ENCODE measurements at places on chromosomes 12 and 14.

DNA sequence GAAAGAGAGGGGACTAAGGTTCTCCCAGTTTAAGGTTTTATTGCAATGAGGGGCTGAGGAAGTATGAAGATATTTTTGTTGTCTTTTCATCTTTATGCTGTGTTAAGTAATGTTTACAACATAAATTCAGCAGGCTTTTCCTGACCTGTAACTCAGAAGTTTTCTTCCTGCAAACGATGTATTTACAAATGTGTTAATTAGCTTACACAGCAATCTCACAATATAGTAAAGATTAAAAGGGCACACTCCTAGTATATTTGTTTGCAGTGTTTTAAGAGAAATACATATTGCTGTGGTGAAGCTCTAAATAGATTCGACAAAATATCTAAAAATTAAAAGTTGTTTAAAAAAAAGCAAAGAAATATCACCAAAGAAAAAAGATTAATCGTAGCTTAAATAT is 55.7 kb downstream of the OR11H12 start:
- no peak for DNase-seq

DNA sequence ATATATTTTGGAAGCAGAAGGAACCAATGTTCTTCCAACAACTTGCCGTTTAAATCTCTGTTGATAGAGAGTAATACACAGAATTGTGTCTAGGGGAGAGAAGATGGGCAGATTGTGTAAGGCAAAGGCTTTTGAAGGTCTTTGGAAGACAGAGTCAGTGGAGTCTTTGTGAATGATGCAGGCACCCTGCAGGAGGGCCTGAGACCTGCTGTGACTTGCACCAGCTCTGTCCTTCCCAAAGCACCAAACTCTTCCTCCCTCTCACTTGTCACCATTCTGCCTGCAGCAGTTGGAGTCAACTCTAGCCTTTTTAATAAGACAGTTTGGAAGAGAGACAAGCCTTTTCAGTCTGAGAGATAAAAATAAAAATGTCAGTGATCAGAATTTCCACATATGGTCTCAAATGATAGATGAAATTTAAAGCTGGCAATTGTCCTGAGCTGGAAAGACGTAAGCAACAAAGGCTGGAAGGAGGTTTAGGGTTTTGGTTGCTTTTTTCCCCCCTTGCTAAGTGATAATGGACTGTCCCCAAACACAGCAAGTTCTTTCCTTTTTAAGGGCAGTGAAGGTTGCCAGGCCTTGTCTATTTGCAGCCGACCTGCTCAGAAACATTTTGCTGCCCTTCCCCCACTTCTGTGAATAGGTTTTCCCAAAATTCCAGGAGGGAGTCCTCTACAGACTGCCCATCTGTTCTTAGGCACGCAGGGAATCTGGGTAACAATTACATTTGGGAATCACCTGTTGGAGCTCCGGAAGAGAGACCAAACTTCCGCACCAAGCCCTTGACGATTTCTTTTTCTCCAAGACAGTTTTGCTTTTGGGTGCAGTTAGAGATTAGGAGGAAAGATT is 103.0 kb upstream of the NTF3 start:
- no peak for DNase-seq

GRCh38 chr12:57088354-57089270 is at the start of gene NAB2:
Gene NAB2 (plus strand): TSS chr12:57089114. CDS start chr12:57089272, 158 bp downstream.
- peak; percentile 96 for DNase-seq

DNA sequence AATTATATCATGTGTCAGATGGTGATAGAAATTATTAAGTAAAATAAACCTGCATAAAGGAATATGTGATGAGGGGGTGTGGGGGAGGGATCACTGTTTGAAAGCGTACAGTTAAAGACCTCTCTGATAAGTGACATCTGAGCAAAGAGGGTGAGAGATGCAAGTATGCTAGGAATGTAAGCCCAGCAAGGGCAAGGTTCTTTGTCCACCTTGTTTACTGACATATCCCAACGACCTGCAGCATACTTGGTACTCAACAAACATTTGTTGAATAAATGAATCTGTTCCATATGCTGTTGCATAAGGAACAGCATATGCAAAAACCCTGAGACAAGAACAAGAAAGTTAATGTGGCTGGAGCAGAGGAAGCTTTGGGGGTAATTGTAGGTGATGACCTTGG is 12.0 kb upstream of the MDM1 start:
- DNase-seq: no peak

- no peak for DNase-seq
Measured at GRCh38 chr12:108475396-108475795, 39.7 kb upstream of the FICD start.

DNA sequence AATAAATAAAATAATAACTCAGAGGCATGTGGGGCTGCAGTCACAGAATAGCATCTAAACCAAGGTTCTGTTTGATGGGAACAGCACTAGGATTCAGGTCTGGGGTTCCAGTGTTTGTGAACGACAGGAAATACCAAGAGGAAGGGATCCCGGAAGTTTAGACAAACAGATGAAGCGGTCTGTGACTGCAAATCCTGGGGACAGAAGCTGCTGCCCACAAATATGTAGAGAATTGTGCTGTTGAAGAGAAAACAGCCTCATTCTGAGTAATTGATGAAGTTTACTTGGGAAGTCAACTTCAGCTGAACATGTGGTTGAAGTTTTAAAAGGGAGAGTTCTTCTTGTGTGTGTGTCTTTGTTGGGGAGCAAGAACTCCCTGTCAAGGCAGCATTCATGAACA is 98.4 kb upstream of the TBX5 start:
- DNase-seq: no peak

- DNase-seq: no peak
Measured at GRCh38 chr14:35384455-35385041, 20.0 kb downstream of the NFKBIA start.

- DNase-seq: no peak
Measured at GRCh38 chr12:19390051-19390598, 49.2 kb upstream of the AEBP2 start.

DNA sequence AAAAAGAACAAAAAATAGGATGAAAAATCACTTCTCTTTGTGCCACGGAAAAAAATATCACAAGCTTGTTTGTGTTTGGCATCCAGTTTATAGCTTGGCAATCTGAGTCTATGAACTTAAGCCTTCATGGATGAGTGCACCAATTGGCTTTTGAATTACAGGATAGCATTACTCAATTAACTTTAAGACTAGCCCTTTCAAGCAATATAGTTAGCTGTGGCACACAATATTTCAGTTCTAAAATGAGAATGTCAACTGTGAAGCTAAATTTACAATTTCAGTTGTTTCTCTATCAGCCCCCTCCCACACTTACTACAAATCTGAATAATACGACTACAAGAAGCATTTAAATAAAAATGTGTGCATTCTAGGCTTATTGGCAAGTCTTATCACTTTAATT is 8.3 kb downstream of the RERG start:
- no peak for DNase-seq

GRCh38 chr12:75751769-75752471 is 240.5 kb upstream of the KRR1 start:
- no peak for DNase-seq

DNA sequence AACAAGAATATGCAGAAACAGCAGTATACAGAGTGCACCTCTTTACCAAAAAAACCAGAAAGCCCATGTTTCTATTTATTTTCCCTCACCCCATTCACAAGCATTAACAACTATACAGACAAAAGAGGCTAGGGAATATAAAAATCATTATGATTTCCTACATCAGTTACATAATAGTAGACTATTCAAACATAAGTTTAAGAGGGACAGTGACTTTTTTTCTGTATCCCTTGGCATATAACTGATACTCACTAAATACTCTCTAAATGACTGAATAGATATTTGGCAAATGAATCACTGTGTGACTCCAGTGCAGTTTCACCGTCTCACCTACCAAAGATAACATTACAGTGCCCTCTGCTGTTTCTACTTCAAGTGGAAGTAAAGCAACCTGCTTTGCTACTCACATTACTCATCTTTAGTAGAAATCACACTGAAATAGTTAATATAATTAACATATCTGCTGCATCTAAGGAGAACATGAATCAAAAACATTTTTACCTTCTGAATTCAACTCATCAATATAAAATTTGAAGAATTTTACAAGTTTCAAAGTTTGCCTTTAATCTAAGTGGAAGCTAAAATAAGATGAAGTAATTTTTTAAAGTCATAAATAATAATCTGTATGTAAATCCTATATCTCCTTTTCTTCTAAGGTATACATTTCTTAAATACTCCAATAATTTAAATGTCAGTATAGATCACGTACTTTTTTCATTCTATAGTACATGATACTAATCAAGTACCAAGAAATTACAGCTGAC is 103.8 kb downstream of the OSBPL8 start:
- DNase-seq: peak; percentile 60

DNA sequence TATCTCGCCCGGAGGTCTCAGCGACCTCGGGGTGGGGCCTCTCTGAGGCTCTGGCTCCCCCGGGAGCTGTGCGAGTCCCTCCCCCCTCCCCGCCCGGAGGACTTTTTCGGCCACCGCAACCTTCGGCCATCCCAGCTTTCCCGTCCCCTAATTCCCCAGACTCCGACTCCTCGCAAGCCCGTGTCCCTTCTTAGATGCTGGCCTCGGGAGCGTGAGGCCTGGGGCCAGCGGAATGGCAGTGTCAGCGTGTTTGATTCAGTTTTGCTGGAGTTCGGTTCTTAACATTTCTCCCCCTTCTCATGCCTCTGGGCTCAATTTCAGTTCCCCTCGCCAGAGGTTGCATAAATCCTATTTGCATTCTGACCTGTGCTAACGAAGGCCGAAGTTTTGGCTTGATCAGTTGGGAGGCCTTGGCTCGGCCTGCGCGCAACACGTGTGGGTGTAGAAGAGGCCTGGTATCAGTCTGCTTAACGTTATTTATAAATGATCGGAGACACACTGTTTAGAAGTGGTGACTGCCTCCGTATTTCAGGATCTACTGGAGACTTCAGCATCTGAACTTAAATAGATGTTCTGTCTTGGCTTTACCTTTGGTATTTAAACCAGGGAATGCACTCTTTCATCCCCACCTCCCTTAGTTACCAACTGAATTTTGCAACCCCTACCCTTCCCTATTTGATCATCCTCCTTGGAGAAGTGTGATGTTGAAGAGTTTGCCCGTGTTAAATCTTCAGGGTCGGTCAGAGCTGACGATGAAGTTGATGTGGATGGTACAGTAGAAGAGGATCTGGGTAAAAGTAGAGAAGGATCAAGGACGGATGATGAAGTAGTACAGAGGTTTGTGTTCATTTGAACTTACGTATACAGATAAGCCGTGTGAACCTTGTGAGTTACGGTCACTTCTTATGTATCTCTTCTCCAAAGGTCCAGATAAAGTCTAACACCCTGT is 851 bp downstream of the HSP90B1 start:
- peak; percentile 68 for DNase-seq

DNA sequence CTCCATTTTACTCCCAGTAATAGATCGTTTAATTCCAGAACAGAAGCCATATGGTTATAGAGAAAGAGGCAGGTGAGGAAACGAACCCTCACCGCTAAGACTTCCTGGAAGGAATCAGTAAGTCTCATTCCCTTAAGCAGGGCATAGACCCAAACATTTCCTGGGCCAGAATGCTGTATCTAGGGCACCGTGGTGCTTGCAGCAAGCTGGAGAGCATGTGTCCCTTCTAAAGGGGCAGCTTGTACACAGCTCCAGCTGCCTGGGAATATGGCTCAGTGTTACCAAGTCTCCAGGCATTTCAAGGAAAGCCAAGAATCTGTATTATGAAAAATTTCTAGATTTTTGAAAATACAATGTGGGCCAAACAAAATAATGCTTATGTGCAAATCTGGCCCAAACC is 73.4 kb downstream of the PPM1H start:
- DNase-seq: no peak

DNA sequence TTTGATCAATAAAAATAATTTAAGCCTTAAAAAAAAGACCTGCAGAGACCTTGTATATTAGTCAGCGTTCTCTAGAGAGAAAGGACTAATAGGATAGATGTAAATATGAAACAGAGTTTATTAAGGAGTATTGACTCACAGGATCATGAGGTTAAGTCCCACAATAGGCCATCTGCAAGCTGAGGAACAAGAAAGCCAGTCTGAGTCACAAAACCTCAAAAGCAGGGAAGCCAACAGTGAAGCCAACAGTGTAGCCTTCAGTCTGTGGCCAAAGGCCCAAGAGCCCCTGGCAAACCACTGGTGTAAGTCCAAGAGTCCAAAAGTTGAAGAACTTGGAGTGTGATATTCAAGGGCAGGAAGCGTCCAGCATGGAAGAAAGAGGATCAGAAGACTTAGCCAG is 66.3 kb downstream of the TBX5 start:
- DNase-seq: no peak

DNA sequence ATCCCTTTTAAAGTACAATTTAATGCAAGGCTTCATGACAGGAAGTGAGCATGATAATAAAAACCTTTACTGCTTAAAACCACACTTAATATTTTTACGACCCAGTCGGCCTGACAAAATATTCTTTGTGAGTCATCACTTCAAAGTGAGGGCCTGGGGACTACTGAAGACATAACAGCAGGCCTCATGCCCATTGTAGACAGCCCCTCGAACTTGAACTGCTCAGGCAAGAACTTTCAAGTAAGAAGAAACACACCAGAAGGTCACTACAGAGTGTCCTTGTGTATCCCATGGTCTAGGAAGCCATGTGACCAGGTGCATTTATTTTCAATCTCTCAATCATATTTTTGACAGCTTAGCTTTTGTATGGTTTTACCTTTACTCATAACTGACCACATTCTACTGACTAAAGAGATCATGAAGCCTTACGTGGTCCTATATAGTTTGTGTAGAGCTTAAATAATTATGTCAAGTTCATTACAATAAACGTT is 61.4 kb upstream of the MANSC4 start:
- no peak for DNase-seq

- DNase-seq: no peak
Measured at GRCh38 chr12:48882972-48883304, 17.3 kb upstream of the RND1 start.

DNA sequence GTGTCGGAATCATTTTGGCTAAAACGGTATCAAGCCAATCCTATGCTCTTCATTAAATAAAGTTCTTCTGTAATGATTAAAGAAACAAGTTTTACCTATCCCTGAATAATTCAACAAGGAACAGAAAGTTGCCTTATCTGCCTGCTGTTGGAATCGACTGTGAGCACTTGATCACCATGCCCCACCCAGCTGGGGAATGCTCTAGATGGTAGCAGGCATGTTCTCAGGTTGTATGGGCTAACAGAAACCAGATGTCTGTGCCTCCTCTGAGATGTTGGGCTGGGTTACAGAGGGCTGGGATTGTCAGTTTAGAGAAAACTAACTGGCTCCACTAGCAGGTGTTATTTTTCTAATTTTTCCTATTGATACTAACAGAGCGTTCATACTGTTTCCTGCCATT is 28.9 kb downstream of the RTRAF start:
- no peak for DNase-seq

GRCh38 chr14:34147461-34147860 is 196.6 kb upstream of the EGLN3 start:
- DNase-seq: no peak
